ENCODE measurements at places on chromosomes 12 and 14. TPM values are rescaled to one million over a fixed set of nuclear protein-coding genes. Genes with fewer than 3 reads are reported as not detected.

The GARIN6 gene
- not detected for total RNA-seq

The KRT71 gene
- total RNA-seq = 0.06 TPM

The PUS7L gene
- 21.4 TPM for total RNA-seq

The FERMT2 gene
- 158 TPM for total RNA-seq

The VCPKMT gene
- total RNA-seq = 10.0 TPM

The CELA1 gene
- not detected for total RNA-seq

The PLEKHG7 gene
- not detected for total RNA-seq

The SLCO1B1 gene
- total RNA-seq = 0.06 TPM
